ENCODE measurements at places on chromosomes 5 and 9.

DNA sequence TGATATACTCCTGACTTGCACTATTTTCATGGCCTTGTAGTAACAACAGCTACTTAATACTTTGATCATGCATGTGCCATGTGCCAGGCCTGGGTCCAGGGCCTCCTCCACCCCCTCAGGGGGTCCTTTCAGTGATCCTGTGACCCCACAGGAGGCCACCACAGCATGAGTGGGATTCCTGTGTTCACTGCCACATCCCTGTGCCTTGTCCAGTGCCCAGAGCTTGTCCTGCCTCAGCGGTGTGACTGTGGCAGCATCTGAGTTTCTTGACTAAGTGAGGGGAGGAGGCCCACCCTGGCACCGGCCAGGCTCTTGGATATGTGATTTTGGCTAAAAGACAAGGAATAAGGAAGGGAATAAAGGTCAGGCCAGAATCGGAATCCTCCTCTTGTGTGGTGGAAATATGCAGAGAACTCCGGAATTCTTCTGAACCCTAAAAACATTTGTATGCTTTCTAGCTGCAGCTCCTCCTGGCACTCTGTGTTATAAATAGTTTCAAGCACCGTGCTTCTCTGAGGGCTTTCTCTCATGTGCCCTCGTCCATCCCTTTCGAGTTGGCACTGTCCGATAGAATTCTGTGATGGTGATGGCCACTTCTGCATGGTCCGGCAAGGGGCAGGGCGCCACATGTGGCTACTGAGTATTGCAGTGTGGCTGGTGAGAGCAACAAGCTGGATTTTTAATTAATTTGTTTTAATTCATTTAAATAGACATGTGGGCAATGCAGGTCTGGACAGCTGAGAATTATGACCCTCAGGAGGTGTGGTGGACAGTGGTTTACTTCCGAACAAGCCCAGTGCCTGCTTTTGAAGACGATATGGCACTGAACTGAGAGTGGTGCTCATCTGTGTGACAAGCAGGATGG, 31.8 kb downstream of the TENT4A start:
- DNase-seq, result no peak

DNA sequence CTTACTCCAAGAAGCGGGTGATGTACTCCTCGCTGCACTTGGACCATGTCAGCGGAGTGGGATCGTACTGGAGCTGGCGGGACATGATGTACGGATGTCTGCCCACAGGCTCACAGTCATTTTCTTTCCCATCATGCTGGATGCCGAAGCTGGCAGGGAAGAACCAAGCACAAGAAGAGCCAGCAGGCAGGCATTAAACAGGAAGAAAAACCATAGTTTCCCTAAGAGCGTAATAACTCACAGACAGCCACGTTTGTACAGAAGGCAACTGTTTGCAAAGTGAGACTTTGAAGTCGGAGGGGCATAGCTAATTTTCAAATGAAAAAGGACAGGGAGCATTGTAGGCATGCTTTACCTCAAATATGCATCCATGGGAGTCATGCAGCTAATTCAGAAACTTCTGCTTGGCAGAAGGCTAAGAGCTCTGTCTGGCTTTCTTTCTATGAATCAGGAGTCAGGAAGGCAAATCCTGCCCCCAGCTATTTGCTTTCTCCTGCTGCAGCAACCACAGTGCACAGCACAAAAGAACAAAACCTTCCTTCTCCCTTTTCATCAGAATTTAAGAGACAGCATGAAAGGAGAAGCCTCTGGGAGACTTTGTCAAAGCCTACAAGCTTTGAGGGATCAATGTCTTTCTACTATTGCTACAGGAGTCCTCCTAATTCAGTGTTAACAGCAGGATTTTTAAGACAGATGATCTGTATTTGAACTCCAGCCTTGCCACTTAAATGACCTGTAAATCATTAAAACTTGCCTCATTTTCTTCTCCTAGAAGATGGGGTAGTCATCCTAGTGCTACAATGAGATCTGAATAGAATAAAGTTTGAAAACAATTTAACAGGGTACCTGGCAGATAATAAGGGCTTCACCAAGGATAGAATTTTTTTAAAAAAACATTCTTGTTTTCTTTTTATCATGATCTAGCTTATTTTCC, 209.1 kb downstream of the TARS1 start:
- DNase-seq, result no peak

- no peak for DNase-seq
Measured at GRCh38 chr5:28397502-28397941, 1359.1 kb upstream of the CDH9 start.

GRCh38 chr5:103355579-103355978, 97.0 kb downstream of the MACIR start:
- DNase-seq, result no peak

DNA sequence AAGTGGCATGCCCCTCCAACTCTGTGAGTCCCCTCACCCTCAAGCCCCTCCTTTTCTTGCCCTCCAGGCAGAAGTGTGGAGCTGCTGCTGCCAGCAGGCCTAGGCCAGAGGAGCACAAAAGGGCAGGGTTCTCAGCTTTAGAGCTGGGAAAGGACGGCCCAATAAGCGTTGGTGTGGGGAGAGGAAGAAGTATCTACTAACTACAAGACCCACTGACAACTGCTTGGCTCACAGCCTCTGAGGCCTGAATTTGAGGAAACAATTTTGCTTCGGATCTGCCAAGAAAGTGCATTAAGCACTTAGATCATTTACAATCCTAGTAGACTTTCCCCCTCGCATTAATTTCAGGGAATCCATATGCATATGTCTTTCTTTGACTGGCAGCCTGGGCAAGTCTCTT, 179.4 kb downstream of the SNX18 start:
- no peak for DNase-seq

DNA sequence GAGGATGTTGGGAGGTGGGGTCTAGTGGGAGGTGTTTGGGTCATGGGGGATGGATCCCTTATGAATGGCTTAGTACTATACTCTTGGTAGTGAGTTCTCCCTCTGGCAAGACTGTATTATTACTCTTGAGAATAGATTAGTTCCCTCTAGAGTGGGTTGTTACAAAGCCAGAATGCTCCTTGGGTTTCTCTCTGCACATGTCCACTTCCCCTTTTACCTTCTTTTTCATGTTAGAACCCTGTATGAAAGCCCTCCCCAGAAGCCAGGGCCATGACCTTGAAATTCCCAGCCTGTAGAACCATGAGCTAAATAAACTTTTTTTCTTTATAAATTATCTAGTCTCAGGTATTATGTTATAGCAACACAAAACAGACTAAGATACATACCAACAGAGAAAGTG, 31.1 kb downstream of the SLC24A2 start:
- DNase-seq, result no peak

DNA sequence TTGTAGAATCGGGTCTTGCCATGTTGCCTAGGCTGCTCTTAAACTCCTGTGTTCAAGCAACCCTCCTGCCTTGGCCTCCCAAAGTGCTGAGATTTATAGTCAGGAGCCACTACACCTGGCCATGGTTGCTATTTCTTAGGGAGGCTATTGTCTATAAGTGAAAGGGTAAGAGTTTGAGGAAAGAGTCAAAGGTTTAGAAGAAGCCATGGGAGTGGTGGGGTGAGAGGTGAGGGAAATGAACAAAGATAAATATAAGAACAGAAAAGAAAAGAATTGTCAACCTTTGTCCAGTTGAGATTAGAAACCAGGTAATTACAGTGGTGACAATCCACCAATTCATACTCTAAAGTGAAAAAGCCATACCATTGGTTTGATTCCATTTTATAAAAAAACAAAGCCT, 32.6 kb upstream of the RANBP6 start:
- DNase-seq, result no peak
